ENCODE measurements at places on chromosomes 6 and 20.

GRCh38 chr6:132023490-132023889, 72.3 kb upstream of the CCN2 start:
- no peak for DNase-seq

DNA sequence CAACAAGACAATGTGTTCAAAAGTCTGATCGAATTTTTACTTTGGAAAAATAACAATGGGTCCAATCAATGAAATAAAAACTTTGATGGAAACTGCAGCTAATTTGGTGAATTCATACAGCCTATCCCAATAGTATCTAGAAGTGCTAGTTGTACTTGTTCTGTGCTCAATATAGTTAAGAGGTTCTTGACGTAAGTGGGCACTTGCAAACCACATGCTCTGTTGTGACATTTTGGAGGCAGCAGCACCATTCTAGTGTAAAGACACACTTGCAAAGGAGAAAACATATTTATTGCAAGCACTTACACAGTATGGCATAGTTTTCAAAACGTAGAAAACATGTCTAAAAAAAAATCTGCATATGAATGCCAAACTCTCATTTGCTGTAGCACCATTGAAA, 6.7 kb upstream of the KLHL31 start:
- no peak for DNase-seq

DNA sequence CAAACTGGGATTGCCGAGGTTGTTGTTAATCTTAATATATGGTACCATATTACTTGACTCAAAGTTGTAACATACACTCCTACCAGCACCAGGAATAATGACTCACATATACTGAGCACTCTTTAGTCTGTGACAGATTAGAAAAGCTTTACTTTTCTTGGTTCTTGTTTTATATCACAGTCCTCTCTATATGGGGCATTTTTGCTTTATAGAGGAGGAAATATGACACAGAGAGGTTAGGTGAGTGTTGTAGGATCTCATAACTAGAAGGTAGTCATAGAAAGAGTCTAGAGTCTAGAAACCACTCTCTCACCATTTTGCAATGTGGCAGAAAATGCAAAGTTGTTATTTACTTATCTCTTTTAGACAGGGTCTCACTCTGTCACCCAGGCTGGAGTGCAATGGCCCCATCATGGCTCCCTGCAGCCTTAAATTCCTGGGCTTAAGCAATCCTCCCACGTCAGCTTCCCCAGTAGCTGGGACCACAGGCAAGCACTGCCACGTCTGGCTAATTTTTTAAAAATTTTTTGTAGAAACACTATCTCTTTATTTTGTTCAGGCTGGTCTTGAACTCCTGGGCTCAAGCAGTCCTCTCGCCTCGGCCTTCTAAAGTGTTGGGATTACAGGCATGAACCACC, 13.4 kb downstream of the TRIM38 start:
- no peak for DNase-seq

GRCh38 chr6:7050004-7050403, 57.8 kb upstream of the RREB1 start:
- DNase-seq, result no peak

- no peak for DNase-seq
Observed at GRCh38 chr6:3913958-3914337, 64.8 kb downstream of the FAM50B start.

DNA sequence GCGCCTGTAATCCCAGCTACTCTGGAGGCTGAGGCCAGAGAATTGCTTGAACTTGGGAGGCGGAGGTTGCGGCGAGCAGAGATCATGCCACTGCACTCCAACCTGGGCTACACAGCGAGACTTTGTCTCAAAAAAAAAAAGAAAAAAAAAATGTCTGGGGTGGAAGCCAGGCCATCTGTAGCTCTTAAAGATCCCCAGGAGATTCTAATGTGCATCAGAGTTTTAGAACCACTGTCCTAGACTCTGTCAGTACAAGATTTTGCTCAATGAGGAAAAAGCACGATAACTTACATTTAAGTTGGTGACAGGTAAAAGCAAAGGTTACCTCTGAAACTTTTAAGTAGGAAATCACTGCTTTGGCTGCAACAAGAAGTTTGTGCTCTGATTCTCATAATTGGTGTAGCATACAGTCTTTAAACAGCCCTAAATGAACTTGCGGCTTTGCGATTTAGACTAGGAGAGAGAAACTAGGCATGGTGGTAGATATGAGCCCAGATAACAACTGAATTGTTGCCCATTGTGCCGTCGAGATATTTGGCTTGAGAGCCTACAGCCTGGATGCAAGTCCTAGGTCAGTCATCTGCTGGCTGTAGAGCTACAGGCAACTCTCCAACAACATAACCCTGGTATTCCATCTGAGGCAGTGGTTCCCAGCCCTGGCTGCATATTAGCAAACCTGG, 67.2 kb downstream of the BACH2 start:
- no peak for DNase-seq

DNA sequence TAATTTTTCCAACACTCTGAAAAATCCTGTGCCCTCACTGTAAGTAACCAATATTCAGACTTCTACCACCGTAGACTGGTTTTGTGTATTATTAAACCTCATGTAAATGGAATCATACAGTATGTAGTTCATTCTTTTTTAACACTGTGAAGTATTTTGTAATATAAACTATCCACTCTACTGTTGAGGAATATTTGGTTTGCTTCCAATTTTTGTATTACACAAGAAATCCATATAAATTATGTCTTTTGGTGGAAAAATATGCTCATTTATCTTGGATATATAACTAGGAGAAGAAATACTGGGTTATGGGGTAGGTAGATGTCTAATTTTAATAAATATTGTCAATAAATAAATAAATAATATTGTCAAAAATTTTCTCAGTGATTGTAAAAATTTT, 116.8 kb downstream of the CHD6 start:
- DNase-seq, result no peak

DNA sequence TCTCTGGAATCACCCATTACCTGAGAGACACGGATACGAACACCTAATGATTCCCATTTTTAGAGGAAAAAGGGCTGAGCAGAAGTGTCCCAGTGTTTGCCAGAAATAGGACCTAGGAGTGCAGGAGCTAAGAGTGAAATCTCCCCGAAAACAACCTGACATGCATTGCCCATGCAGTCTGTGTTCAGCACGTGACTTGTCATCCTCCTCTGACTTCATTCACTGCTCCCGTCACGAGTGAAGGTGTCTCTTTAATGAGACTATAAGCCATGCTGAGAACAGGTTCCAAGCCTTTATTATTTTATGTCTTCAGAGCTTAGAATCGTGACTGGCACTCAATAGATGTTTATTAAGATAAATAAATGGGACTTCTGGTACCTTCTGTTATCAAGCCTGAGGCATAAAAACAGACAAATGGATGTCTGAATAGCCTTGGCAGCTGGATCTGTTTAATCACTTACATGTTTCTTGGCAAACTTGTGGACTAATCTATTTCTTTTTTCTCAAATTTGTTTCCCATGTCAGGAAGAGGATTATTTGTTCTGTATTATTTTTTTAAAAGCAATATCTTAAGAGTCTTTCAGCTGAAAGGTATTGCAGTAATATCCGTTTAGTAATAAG, 3.7 kb upstream of the MLIP start:
- no peak for DNase-seq

- DNase-seq, result no peak
Observed at GRCh38 chr6:97240222-97240621, 42.8 kb downstream of the MMS22L start.

DNA sequence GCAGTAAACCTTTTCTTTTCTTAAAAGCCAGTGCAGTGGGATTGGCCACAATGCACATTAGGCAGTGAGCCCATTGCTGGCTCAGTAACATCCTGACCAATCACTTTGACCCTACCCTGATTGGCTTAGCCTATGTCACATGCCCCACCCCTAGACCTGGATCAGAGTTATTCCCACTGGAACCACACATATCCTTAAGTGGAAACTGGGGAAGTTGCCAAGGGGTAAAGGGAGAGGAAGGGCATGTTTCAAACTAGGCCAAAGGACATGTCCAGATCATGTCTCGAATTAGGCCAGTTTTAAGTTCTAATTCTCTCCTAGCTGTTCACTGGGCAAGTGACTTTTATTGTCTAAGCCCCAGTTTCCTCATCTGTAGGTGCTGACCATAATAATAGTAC, 69.3 kb downstream of the LY86 start:
- DNase-seq, result no peak

GRCh38 chr6:166708460-166708859, 81.4 kb upstream of the RPS6KA2 start:
- no peak for DNase-seq

GRCh38 chr20:46139908-46140482, 21.9 kb downstream of the CD40 start:
- DNase-seq, result peak; percentile 99

Measured in NCI-H1105 treated with DMSO at 0.1 percent for 48 hours (cell line).